NCI-H774 (cell line): ENCODE measurements at places on chromosomes 5 and 9.

DNA sequence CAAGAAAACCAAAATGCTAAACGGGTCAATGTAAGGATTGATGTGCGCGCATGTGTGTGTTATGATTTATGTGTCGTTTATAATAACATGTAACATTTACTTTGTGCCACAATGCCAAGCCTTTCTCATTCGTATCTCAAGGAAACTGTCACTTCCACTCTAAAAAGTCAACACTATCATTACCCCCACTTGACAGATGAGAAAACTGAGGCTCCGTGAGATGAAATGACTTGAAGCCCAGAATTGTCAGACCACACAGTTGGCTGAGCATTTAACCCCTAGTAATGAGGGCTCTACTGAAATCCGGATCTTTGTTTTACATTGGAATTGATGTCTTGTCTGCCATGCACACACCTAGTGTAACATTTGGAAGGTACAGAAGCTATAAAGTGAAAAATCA is 95.0 kb upstream of the LMX1B start:
- DNase-seq: no peak

DNA sequence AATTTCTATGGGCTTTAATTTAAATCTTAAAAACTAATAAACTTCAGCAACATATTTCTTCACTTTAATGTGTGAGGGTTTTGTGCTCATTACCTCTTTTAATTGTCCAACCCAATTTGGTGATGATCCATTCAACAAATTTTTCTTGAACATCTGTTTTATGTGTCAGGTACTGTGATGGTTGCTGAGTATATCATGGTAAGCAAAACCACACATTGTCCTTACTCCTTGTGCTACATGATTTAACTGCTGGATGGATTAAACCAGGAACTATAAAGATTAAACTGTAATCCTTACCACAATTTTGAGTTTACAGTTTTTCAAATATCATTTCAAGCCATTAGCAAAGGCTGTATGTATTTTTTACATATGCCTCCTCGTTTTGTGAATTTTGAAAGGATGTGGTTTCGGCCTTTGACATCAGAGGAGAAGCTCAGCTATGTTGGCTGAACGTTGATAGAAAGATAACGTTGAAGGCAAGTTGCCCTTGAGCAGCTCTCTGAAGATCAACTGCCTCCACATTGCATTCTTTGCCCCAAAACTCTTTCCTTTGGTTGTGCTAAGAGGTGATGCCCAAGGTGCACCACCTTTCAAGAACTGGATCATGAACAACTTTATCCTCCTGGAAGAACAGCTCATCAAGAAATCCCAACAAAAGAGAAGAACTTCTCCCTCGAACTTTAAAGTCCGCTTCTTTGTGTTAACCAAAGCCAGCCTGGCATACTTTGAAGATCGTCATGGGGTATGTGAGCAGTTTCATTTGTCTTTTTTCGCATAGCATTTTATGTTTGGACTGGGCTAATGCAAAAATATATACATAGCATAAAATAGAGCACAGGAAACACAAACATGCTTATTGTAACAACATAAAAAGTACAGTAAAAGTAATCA is at the start of gene ITK:
ITK (plus strand) TSS at position 467 of the 891 bp plus-strand sequence; CDS start at position 605, 138 bp downstream.
- no peak for DNase-seq

- DNase-seq: no peak
These were observed 48.0 kb downstream of the RAB14 start for GRCh38 chr9:121153642-121154041.

DNA sequence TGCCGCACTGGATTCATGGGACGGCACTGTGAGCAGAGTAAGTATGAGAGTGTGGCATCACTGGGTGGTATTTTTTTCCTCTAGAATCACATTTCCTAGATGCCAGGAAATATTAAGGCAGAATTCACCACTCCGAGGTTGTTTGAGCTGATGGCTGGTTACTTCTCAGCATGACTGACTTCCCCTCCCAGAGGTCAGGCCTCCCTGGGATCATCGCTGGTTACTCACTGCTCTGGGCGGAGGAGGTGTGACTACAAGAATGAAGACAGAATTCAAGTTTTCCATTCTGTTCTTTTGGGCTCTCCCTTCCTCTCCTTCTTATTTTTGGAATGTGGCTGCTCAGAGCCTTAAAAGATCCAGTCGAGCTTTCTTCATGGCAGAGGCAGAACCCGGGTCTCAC is 76.6 kb upstream of the PRRC1 start:
- DNase-seq: no peak

DNA sequence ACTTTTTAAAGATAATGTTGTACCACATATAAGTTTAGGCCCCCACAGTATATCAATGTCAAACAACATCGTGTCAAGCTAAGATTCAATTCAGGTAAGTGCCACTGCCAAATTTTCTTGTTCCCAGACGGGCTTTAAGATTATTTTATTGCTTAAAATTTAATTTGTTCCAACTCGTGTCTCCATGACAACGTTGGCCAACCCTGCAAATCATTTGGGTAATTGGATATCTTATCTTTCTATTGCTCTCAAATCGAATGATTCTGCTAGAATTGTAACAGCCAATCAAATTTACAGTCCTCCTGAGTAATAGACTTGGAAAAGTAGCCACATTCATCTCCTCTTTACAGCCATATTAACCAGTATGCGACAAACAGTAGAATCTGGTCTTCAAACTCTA is 19.5 kb downstream of the TLE1 start:
- no peak for DNase-seq

GRCh38 chr9:113573046-113573958 is 109.8 kb downstream of the RGS3 start:
- no peak for DNase-seq

GRCh38 chr5:170100066-170100943 is 5.4 kb upstream of the FOXI1 start:
- DNase-seq: peak; percentile 32

GRCh38 chr9:111728617-111729366 is 65.9 kb downstream of the SHOC1 start:
- DNase-seq: no peak

GRCh38 chr9:133063500-133064231 is 1.9 kb downstream of the CEL start:
- no peak for DNase-seq

DNA sequence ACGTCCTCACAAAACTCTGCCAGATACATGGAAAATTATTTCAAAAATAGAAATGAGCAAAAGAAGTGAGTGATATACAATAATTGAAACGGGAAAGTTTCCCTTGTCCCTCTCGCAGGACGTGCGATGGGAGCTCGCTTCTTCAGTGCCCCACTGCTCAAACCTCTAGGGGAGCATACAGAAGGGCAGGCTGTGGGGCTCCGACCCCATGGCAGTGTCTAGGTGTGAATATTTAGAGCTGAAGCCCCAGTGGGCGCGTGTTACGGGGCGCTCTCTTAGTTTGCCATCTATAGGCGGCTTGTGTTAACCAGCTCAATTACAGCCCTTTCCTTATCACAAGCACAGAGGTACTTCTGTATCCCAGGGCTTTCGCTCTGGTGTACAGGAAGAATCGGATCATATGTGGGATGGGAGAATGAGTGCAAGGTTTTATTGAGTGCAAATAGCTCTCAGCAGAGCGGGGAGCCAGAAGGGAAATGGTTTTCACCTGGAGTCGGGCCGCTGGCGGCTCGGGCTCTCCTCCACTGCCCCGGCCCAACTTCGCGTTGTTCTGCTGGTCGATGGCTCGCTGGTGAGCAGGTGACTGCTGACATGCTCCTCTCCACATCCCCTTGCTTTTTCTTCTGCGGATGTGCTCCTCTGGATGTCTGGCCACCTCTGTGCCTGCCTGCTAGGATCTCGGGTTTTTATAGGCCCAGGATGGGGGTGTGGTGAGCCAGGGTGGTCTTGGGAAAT is 334.0 kb upstream of the PTPRD start:
- no peak for DNase-seq

GRCh38 chr5:89878140-89879132 is 531.1 kb downstream of the CETN3 start:
- no peak for DNase-seq

GRCh38 chr5:143972068-143972467 is 160.1 kb downstream of the HMHB1 start:
- DNase-seq: no peak

DNA sequence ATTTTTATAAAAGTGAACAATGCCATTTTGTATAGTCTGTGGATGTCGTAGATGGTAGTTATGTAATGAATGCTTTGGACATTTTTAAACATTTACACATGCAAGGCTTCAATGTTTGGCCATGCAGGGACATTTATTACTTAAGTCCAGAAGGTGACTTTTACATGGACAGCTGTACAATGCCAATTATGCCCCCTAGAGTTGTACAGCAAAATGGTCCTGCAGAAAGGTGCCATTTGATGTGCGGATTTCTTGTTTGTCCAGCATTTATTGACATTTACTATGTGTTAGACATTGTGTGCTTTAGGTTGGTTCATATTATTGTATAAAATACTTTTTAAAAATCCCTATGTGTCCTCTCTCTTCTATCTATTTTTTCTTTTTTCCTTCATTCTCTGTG is 22.5 kb upstream of the COMMD10 start:
- no peak for DNase-seq

DNA sequence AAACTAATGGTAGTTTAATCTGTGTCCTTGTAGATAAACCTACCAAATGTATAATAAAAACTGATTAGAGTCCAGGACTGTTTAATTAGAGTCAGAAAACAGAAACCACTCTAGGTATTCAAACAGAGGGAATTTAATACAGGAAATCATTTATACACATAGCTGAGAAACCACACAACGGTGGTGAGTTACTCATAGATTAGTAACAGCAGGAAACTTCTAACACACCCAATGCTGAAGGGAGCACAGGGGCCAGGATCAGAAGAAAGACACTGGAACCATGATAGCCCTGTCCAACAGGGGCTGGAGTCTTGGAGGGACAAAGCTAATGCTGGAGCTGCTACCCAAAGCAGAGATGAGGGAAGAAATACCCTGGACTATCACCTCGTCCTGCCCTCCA is 321.0 kb downstream of the ACTL7B start:
- no peak for DNase-seq

DNA sequence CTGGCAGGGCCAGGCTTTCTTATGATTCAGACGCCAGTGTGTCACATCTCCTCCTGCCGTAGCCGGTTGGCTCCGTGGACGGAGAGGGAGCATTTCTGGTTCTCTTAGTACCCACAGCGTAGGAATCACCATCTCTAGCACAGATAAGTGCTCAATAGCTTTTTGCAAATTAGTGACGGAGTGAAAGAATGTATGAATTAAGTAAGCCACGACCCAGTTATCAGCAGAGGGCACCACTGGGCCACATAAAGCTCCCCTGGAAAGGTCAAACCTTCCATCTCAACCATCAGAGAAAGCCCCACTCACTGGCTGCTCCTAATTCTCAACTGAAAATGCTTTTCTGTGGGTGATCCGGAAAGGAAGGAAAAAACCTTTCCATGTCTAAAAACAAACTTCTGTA is 317.0 kb upstream of the ADCY2 start:
- DNase-seq: peak; percentile 53

GRCh38 chr9:123796618-123797484 is 133.1 kb downstream of the DENND1A start:
- no peak for DNase-seq

GRCh38 chr9:19208653-19209052 is 21.8 kb upstream of the DENND4C start:
- DNase-seq: no peak

GRCh38 chr5:179257176-179257682 is 88.0 kb downstream of the ADAMTS2 start:
- no peak for DNase-seq

DNA sequence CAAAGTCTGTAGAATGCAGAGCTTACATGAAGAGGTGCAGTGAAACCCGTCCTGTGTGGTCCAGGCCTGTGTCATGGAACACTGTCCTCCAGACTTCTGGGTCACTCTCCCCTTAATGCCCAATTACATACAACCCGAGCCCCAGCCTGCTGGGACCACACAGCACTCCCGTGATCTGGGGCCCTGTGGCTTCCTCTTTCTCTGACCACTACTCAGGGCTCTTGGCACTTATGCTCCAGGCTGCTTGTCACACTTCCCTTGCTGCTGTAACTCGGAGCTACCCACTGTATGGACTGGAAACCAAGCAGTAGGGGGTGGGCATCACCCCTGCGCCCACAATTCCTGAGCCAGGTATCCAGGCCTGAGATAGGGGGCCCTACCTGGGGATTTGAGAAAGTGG is 10.3 kb upstream of the IL3 start:
- no peak for DNase-seq

DNA sequence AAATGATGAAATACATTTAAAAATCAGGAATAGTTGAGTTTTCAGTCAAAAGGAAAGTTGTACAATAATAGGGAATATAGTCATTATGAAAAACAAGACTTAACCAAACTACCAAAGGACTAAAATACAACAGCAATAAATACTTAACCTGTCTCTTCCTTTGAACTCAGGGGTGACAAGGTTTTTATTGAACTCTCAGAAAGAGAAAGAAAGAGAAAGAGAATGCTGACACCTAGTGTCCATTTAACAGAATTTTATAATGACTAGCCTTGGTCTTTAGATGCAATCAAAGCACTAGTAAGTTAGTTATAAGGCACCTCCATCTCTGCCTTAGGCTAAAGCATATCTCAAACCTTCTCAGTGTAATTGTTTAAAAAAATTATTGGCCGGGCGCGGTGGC is 47.5 kb downstream of the UIMC1 start:
- peak; percentile 44 for DNase-seq

GRCh38 chr9:71808068-71808467 is 39.8 kb upstream of the CEMIP2 start:
- no peak for DNase-seq

- DNase-seq: no peak
These were observed 151.8 kb downstream of the HSPA4 start for GRCh38 chr5:133203317-133204305.

- DNase-seq: no peak
These were observed 127.6 kb upstream of the SLC25A48 start for GRCh38 chr5:135706893-135707292.

DNA sequence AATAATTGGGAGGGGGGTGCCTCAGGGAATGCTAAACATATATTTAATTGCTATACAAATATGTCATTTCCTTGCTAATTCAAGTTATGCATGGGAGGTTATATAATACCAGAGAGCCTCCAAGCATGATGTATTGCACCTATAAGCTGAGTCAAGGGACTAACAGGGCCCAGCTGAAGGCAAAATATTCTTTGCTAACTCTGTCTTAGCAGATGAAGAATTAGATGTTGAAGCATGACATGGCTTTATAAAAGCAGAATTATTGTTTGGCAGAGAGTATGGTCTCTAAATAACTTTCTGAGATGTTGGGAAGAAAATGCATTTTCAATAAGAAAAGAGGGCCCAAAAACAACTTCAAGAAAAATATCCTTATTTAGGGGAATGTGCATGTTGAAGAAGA is 60.4 kb downstream of the SGCD start:
- DNase-seq: no peak
